ENCODE measurements at places on chromosomes 1 and 21.

- DNase-seq = no peak
Measured at GRCh38 chr1:109566982-109567381, 18.6 kb downstream of the GNAI3 start.

- peak; percentile 31 for DNase-seq
Measured at GRCh38 chr21:36079010-36079649, 9.3 kb downstream of the CBR1 start.

- DNase-seq = no peak
Measured at GRCh38 chr1:58201492-58202106, 344.9 kb downstream of the OMA1 start.

- no peak for DNase-seq
Measured at GRCh38 chr1:41850029-41850428, 68.7 kb downstream of the HIVEP3 start.

- DNase-seq = peak; percentile 20
Measured at GRCh38 chr1:206117151-206117948, at the start of gene AVPR1B. Gene AVPR1B, minus strand, starts transcription at chr1:206117388. Its CDS starts 498 bp downstream, at chr1:206116890.

DNA sequence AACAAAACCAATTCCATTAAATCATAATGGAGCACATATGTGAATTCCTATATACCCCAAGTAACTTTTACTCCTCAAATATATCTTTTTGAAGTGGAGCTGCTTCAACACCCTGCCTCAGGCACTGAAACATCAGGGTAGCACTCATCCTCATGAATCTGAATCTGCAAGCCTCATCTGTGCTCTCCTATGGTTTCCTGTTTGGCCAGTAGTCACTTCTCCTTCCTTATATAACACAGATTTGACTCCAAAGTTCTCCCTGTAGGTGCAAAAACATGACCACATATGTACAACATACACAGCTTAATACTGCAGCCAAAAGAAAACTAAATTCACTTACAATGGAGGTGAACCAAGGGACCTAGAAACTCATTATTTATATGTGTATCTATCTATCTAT is 7.2 kb downstream of the TRIT1 start:
- DNase-seq = no peak

- peak; percentile 48 for DNase-seq
Measured at GRCh38 chr1:62625415-62625814, 28.1 kb downstream of the ANGPTL3 start.

DNA sequence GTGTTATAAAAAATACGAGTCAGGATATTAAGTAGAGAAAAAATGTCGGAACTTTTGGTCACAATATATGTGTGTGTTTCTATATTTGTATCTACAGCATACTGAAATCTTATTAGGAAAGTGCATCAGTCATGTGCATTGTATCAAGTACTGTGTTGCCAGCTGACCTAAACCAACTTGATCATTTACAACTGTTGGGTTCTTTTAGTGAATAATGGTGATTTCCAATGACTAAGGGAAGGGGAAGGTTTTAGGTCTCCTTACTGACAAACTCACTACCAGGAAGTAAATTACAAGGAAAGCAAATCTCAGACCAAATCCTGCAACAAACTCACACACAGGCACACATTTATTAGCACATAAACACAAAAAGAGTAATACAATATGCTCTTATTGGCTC is 142.7 kb downstream of the TSEN15 start:
- DNase-seq = no peak

GRCh38 chr1:100053727-100054126 is 79.0 kb downstream of the SASS6 start:
- DNase-seq = no peak

GRCh38 chr1:43521756-43522155 is 8.9 kb upstream of the PTPRF start:
- no peak for DNase-seq

GRCh38 chr1:81369833-81370232 is 430.9 kb upstream of the ADGRL2 start:
- no peak for DNase-seq

GRCh38 chr1:182129398-182129797 is 67.9 kb upstream of the ZNF648 start:
- DNase-seq = no peak

DNA sequence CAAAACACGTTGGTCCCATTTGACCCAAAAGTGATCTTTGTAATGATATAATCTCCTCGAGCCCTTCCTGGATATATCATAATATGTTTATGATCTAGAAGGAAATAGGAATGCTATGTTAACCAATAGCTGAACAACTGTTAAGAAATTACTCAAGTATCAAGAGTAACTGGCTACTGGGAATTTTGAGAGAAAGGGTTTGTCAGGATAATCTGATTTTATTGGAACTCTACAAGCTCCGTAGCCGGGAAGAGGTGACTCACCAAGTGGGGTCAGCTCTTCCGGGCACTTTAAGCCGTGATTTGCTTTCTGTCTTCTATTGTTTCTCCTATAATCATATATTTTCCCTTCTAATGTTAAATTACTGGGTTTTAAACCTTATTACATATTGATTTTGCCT is 250.5 kb upstream of the POGK start:
- DNase-seq = no peak

GRCh38 chr1:2437617-2438016 is 25.3 kb upstream of the PEX10 start:
- DNase-seq = no peak

DNA sequence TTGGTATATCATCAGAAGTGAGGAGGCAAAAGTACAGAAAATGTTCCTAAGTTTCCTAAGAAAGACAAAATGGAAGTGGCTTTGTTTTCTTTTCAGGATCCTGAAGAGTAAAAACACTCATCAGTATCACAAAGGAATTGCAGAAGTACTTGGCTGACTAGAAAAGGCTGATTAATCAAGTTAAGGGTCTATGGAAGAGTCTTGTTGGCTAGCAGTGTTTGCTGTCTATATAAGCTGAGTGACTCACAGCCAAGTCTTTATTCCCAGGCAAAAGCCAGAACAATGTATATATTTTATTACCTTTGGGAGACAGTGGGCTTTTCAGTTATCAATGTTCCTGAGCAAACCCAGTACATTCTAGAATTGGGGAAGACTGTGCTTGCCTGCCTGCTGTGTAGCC is 777.0 kb downstream of the PLA2G4A start:
- DNase-seq = no peak

GRCh38 chr1:162166917-162167615 is 97.6 kb downstream of the NOS1AP start:
- no peak for DNase-seq

- no peak for DNase-seq
Measured at GRCh38 chr1:84301785-84302385, 377 bp downstream of the SAMD13 start.

GRCh38 chr1:91741301-91741700 is 144.7 kb downstream of the TGFBR3 start:
- no peak for DNase-seq

DNA sequence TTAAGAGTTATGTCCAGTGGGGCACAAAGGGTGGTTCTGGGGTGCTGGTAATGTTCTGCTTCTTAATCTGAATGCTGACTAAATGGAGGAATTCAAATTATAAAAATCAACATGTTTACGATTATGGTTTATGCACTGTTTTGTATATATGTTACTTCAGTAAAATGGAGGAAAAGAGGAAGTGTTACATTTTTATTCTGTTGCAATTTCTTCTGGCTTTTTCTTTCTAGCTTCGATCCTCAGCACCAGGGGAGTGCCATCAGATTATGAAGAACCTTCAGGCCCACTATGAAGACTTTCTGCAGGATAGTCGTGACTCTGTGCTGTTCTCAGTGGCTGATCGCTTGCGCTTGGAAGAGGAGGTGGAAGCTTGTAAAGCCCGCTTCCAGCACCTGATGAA is 105.5 kb downstream of the MACF1 start:
- DNase-seq = no peak

- DNase-seq = no peak
Measured at GRCh38 chr1:7891804-7892203, 38.9 kb upstream of the UTS2 start.
